ENCODE measurements at places on chromosomes 5 and 9. TPM values are rescaled to one million over a fixed set of nuclear protein-coding genes. Genes with fewer than 3 reads are reported as not detected.

ROPN1L gene
- total RNA-seq, result not detected

MTMR12 gene
- 37.5 TPM for total RNA-seq

NRG2 gene
- 0.48 TPM for total RNA-seq

CLIC3 gene
- total RNA-seq, result 27.0 TPM

DBH gene
- total RNA-seq, result not detected

TRIM36 gene
- total RNA-seq, result 6.1 TPM

CFAP157 gene
- not detected for total RNA-seq

PCDHGB2 gene
- 1.3 TPM for total RNA-seq

SPATA31A6 gene
- total RNA-seq, result not detected

NOXA1 gene
- total RNA-seq, result 0.82 TPM

TMEM252 gene
- total RNA-seq, result not detected

SAXO1 gene
- total RNA-seq, result not detected

ADAMTS16 gene
- total RNA-seq, result not detected

PAEP gene
- total RNA-seq, result not detected

PCDHB15 gene
- total RNA-seq, result 0.45 TPM

PCDHGB4 gene
- total RNA-seq, result 10.5 TPM

OLFM1 gene
- total RNA-seq, result 0.17 TPM

MCTP1 gene
- total RNA-seq, result 12.7 TPM

CD14 gene
- 0.83 TPM for total RNA-seq

SLCO6A1 gene
- total RNA-seq, result not detected

OR1J2 gene
- not detected for total RNA-seq

INSL4 gene
- total RNA-seq, result not detected

GARIN3 gene
- not detected for total RNA-seq

SPINK4 gene
- total RNA-seq, result not detected

RGS3 gene
- 67.4 TPM for total RNA-seq

GRXCR2 gene
- total RNA-seq, result not detected

SOHLH1 gene
- total RNA-seq, result not detected

TNFSF8 gene
- not detected for total RNA-seq

DMGDH gene
- 3.8 TPM for total RNA-seq

CATSPER3 gene
- not detected for total RNA-seq

CDC20B gene
- total RNA-seq, result not detected

MLANA gene
- not detected for total RNA-seq
